Mesangial cell (primary cell): ENCODE measurements at places on chromosomes 7 and 10. TPM values are rescaled to one million over a fixed set of nuclear protein-coding genes. Genes with fewer than 3 reads are reported as not detected.

The CPED1 gene
- total RNA-seq, result 2.0 and 6.8 TPM in 2 replicates

The NPY gene
- not detected in 2 replicates for total RNA-seq

The STEAP1 gene
- total RNA-seq, result 0.63 and 3.6 TPM in 2 replicates

The GDF10 gene
- 0.13 TPM in 1 of 2 replicates, not detected in the other for total RNA-seq

The SLC26A5 gene
- not detected in 2 replicates for total RNA-seq

The MPP7 gene
- 1.4 and 2.8 TPM in 2 replicates for total RNA-seq

The IL6 gene
- total RNA-seq, result 1.8 and 3.5 TPM in 2 replicates

The CHN2 gene
- total RNA-seq, result 0.33 and 1.0 TPM in 2 replicates

The FEZF1 gene
- total RNA-seq, result not detected in 2 replicates

The FAM204A gene
- 12.7 and 13.4 TPM in 2 replicates for total RNA-seq

The CRPPA gene
- total RNA-seq, result 0.65 and 3.2 TPM in 2 replicates
